ENCODE measurements at places on chromosomes 2 and 18.

- DNase-seq, result no peak
Measured at GRCh38 chr2:54284826-54285225, 28.8 kb upstream of the TSPYL6 start.

- DNase-seq, result no peak
Measured at GRCh38 chr2:26849056-26849999, 1.4 kb downstream of the DPYSL5 start.

DNA sequence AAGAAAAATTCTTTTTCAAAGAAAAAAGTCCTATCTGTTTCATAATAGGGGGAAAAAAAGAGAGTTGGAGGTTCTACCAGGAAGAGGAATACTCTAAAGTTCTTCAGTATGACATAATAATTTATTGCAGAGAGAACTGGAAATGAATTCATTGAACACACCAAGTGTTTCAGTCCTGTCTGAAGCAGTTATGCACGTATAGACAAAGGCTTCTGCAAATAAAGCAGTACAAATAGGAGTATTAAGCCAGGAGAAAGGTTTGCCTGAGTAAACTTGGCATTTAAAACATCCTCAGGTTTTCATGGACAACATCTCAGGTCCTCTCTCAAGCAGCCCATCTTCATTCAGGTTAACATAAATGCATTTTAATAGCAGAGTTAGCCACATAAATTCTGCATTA, 141.6 kb downstream of the CCDC148 start:
- DNase-seq, result no peak

GRCh38 chr18:58438161-58438957, 190.5 kb downstream of the ALPK2 start:
- no peak for DNase-seq

GRCh38 chr2:112884869-112885505, 26.0 kb upstream of the IL37 start:
- DNase-seq, result peak; percentile 76

GRCh38 chr2:7016601-7017211, 99.5 kb downstream of the RNF144A start:
- DNase-seq, result no peak

GRCh38 chr2:156565066-156565710, 129.0 kb downstream of the GPD2 start:
- DNase-seq, result no peak

DNA sequence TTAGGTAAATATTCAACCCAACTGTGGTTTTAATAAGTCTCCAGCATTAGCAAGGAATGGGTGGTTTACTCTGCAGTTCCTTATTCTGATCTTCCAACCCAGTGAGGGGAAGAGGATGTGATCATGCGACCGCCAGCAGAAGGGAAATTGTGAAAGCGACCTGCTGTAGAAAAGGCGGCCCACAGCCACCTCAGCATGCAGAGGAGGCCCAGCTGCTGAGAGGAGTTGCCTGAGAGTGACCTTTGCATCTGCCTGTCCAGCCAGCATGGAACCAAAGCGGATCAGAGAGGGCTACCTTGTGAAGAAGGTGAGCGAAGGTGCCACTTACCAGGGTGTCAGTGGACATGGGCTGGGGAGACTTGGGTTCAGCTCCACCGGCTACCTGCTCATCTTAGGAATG, at the start of gene PLEK:
Gene PLEK, plus strand, starts transcription at position 196 of the 400 bp plus-strand sequence. Its CDS starts 70 bp downstream, at position 266.
- peak; percentile 72 for DNase-seq

GRCh38 chr2:66523990-66524389, 89.1 kb downstream of the MEIS1 start:
- DNase-seq, result no peak
